ENCODE measurements at places on chromosomes 5 and 9. TPM values are rescaled to one million over a fixed set of nuclear protein-coding genes. Genes with fewer than 3 reads are reported as not detected.
A peak's percentile ranks its signal among the peaks of the same experiment; 100 is the strongest.

DNA sequence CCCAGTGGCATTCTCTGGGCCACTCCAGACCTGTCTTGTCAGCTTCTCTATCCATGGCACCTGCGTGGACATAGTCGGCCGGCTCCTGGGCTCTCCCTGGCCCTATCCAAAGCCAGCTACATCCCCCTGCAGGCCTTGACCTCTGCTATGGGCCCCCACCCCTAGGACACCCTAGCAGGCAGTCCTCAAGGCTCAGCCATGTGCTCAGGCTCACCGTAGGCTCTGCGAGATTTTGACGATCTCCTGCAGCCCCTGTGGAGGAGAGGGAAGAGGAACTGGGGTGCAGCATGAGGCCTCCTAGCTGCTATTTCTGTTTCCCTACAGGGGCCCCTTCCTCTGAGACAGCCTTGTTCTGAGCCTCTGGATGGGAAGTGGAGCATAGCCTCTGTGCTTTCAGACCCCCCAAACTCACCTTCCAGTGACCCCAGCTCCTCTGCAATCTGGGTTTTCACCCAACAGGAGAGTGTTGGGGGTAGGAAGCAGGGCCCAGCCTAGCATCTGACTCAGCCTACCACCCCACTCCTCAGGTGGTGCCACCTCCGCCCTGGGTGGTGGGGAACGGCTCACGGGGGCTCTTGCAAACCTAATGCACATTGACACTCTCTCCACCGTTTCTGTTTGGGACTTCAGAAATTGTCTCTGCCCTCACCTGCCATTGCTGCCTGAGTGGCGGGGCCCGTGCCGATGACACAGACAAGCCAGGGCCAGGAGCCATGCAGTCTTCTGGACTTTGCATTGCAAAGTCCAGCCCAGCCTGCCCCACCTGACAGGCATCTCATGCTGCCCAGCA, 36.7 kb downstream of the HRH2 start:
- DNase-seq: no peak

- DNase-seq: no peak
Measured at GRCh38 chr5:179185941-179186411, 125.8 kb downstream of the ZNF354C start.

DNA sequence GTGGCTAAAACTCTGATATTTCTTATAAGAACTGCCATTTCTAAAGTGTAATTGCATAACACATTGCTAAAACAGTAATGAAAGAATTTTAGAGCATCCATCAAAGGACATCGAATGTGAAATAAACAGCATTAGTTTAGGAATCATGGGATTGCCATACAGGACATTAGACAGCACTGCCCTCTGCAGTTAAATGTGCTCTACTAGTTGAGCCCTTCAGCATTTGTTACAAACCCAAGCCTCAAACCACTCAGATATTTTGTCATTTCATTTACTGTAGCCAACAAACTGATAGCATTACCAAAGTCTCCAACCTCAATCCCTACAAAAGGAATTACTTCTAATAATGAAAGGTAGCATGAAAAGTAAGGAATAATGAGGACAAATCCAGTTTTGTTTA, 116.8 kb upstream of the COX7C start:
- no peak for DNase-seq

DNA sequence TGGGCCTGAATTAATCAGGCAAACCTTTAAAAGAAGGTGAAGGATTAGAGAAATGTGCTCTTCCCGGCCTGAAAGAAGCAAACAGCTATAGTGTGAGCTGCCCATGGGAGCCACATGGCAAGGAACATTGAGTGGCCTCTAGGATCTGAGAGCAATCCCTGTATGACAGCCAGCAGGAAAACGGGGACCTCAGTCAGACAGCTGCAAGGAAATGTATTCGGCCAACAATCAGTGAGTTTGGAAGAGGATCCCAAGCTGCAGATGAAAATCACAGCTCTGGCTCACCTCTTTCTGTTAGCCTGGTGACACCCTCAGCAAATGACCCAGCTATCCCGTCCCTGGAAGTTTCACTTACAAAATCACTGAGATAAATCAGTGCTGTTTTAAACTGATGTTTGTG, 309.2 kb downstream of the SH3GL2 start:
- no peak for DNase-seq

GRCh38 chr9:10804486-10804885, 191.7 kb upstream of the PTPRD start:
- no peak for DNase-seq

- no peak for DNase-seq
Measured at GRCh38 chr9:87249029-87249428, 248.6 kb upstream of the DAPK1 start.

- DNase-seq: peak; percentile 64
Measured at GRCh38 chr5:176611435-176611834, 1.5 kb upstream of the GPRIN1 start.

Gene TYRP1
- total RNA-seq: not detected

Gene SNX30
- total RNA-seq: 8.2 TPM

GRCh38 chr5:144189800-144190429, 19.2 kb downstream of the KCTD16 start:
- DNase-seq: peak; percentile 84

- no peak for DNase-seq
Measured at GRCh38 chr5:167940911-167941310, 350.5 kb upstream of the WWC1 start.

- no peak for DNase-seq
Measured at GRCh38 chr9:35763803-35764202, 9.7 kb upstream of the MSMP start.

DNA sequence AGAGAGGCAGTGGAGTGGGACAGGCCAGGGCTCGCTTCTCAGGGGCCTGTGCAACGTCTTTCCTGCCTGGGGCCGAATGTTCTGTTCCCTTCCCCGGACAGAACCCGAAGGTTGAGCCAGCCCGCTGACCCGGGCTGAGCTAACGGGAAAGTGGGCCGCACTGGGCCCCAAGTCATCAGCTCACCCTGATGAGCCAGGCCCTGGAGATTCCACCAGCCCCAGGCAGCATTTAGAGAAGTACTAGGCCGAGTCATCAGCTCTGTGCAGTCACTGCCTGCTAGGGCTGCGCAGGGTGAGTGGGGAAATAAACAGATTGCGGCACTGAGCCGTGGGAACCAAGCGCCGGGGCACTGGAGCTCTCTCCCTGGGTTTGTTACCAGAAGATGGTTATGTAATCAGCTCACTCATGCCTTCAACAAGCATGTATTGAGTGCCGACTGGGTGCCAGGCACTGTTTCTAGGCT, 29.1 kb upstream of the DUSP1 start:
- no peak for DNase-seq

DNA sequence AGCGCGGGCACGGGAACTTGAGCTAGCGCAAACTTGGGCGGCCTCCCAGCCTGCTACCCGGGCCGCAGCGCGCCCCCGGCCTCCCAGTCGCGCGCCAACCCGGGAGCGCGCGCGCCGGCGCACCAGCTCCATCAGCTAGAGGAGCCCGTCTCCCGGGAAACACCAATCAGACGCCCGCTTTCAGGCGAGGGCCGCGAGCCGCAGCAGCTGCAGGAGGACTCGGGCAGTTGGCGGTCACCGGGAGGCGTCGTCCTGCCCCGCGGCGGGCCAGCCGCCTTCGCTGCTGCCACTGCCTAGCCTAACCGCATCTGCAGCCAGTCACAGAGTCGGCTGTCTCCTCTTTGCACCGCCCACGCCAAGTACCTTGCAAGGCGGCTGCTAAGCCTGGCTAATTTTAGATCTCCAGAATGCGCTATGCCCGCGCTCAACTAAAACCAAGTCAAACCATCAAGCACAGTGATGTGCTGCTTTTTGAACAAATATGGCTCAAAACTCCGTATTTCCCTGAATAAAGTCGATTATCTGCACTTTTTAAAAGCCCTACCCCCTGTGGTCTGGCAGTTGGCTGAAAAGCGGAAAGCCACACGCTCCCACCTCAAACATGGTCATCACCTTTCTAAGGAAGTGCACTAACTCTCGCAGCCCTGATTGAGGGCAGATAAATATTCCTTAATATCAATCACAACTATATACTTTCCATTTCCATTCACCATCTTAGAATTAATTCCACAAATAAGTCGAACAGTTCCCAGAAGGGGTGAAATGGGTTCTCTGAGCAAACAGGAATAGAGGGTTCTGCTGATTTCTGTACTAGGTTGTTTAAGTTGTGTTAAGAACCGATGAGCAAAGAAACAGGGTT, 221.8 kb downstream of the MEF2C start:
- peak; percentile 49 for DNase-seq

Data from activated CD4-positive, alpha-beta memory T cell treated with anti-CD3 and anti-CD28 coated beads, Interleukin-2, amount 10 ng/mL, durations not matched to agents 7 days and 5 days (primary cell).